ENCODE measurements at places on chromosomes 4 and X.

DNA sequence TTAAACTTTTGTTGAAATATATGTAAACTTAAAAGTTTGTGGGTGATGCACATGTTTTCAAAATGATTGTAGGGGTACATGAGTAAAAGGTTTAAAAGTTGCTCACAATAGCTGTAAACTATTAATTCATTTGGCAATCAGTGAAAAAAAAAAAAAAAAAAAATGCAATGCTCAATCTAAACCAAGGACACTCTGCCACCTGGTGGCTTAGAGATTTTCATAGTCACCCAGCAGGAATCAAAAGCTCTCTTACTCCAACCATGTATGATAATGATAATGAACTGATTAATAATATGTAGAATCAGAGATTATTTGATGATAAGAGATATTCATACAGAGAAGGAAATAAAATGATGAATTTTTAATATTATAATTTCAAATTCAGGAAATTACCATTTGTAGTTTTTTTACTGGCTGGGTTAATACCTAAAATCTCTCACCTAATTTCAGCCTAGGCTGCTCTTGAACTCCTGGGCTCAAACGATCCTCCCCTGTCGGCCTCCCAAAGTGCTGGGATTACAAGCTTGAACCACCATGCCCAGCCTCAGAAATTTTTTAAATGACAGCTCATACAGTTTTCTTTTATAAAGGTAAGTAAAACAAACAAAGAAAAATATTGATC lies 46.9 kb upstream of the SLC25A4 start:
- H3K4me1 ChIP-seq = no peaks in the 10 kb centered on the region
- no peaks in the 10 kb centered on the region for H3K27me3 ChIP-seq
- no peaks in the 10 kb centered on the region for H3K36me3 ChIP-seq

DNA sequence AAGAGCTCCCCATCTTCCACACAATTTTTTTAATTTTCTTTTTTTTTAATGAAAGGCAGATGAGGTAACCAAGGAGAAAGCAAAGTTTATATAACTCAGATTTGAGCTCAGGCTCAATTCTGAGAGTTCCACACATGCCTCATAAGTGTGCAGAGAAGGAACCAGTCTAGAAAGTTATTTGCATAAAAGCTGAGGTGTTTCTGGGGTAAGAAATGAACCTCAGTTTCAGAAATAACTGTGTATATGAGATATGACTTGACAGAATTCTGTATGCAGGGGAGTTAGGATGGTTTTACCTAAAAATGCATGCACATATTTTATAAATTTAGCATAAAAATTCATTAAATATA lies 51.3 kb downstream of the DTHD1 start:
- DNase-seq = peak; percentile 71
- peak overlapping the region; percentile 65 for H3K27ac ChIP-seq
- H3K4me1 ChIP-seq = peaks cover 20% of the 10 kb centered on the region
- H3K4me3 ChIP-seq = no peak overlapping the region
- no peaks in the 10 kb centered on the region for H3K27me3 ChIP-seq

DNA sequence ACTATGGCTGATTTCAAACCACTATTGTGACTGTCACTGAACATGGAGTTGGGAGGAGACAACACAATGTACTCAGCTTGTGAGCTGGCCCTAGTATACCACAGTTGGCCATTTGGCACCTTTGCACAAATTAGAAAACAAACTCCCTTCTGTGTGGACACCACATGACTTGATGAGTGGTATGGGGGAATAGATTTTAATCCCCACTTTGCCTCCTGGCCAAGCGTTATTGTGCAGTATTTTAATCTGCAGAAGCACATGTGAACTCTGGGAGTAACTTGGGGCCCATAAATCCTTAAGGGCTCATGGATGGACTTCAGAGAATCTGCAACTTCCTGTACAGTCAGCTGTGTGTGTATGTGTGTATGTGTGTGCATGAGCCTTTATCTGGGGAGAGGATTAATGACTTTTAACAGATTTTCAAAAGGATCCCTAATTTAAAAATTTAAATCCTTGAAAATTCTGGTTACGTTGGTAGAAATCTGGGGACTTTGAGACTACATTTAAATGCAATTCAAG lies 105.0 kb upstream of the PAQR3 start:
- no peak overlapping the region for H3K27ac ChIP-seq
- no peaks in the 10 kb centered on the region for H3K4me1 ChIP-seq
- no peaks in the 10 kb centered on the region for H3K36me3 ChIP-seq
- no peak overlapping the region for H3K4me3 ChIP-seq

GRCh38 chr4:53059871-53060270 lies 197.8 kb downstream of the RASL11B start:
- 0 out of 2 replicates have a peak, but pooled peaks cover 6% of the 10 kb centered on the region for H3K4me1 ChIP-seq
- H3K4me3 ChIP-seq = no peak overlapping the region
- H3K27me3 ChIP-seq = no peaks in the 10 kb centered on the region
- no peak overlapping the region for H3K27ac ChIP-seq
- no peaks in the 10 kb centered on the region for H3K36me3 ChIP-seq

DNA sequence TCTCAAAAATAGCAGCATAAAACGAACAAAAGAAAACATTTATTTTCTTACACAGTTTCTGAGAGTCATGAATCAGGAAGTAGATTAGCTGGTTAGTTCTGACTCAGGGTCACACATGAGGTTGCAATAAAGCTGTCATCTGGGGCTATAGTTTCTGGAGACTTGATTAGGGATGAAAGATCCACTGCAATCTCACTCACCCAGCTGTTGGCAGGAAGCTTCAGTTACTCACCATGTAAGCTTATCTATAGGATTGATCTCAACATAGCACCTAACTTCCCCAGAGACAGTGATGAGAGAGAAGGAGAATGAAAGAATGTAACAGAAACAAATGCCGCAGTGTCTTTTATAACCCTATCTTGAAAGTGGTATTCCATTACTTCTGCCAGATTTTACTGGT lies 435.5 kb downstream of the GABRG1 start:
- no peaks in the 10 kb centered on the region for H3K27me3 ChIP-seq
- no peaks in the 10 kb centered on the region for H3K36me3 ChIP-seq
- no peak for DNase-seq
- H3K27ac ChIP-seq = no peak overlapping the region
- no peaks in the 10 kb centered on the region for H3K4me1 ChIP-seq

GRCh38 chr4:128574706-128575105 lies 234.8 kb upstream of the JADE1 start:
- no peaks in the 10 kb centered on the region for H3K27me3 ChIP-seq
- H3K36me3 ChIP-seq = no peaks in the 10 kb centered on the region
- DNase-seq = peak; percentile 80
- H3K27ac ChIP-seq = no peak overlapping the region
- no peak overlapping the region for H3K4me3 ChIP-seq
- peaks cover 9% of the 10 kb centered on the region for H3K4me1 ChIP-seq

- no peak overlapping the region for H3K4me3 ChIP-seq
- peak; percentile 42 for DNase-seq
Observed at GRCh38 chr4:138938366-138938690, 77.3 kb upstream of the NOCT start.

GRCh38 chrX:101977106-101977505 lies 45.3 kb upstream of the ZMAT1 start:
- no peak overlapping the region for H3K4me3 ChIP-seq
- DNase-seq = no peak
- H3K27ac ChIP-seq = no peak overlapping the region
- no peaks in the 10 kb centered on the region for H3K4me1 ChIP-seq
- no peaks in the 10 kb centered on the region for H3K36me3 ChIP-seq

DNA sequence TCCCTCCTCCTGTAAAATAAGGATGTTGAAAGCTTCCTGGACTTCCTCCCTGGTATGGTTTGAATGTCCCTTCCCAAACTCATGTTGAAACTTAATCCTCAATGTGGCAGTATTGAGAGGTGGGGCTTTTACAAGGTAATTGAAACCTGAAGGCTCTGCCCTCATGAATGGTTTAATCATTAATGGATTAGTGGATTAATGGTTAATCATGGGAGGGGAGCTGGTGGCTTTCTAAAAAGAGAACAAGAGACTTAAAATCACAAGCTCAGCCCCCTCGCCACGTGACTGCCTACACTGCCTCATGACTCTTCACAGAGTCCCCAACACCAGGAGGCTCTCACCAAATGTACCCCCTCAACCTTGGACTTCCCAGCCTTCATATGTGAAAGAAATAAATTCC lies 124.6 kb upstream of the ANXA3 start:
- no peak for DNase-seq
- H3K27me3 ChIP-seq = no peaks in the 10 kb centered on the region
- no peak overlapping the region for H3K4me3 ChIP-seq
- no peaks in the 10 kb centered on the region for H3K4me1 ChIP-seq
- no peaks in the 10 kb centered on the region for H3K36me3 ChIP-seq

GRCh38 chr4:8292478-8293107 lies 23.0 kb downstream of the HTRA3 start:
- H3K27me3 ChIP-seq = peaks cover 58% of the 10 kb centered on the region
- no peaks in the 10 kb centered on the region for H3K4me1 ChIP-seq
- DNase-seq = no peak

- no peaks in the 10 kb centered on the region for H3K36me3 ChIP-seq
- H3K4me1 ChIP-seq = peaks cover 14% of the 10 kb centered on the region
Observed at GRCh38 chrX:6184900-6185515, 43.7 kb downstream of the NLGN4X start.

DNA sequence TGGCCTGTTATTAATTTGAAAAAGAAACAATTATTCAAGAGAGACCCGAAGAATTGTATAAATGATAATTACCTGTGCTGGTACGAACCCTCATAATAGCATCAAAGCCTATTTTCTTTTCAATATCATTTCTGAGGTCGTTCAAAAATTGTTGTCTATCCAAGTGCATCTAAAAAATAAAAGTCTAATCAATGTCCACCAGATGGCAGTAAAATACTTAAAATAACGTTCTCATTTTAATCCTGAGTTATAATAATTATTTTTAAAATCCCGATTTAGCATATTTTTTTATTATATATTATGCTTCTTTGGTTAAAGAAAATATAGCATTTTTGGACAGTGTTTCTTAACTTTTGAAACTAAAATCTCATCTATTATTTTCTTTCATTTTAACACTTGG lies 55.7 kb downstream of the METTL14 start:
- peak; percentile 33 for DNase-seq
- no peak overlapping the region for H3K27ac ChIP-seq
- no peaks in the 10 kb centered on the region for H3K27me3 ChIP-seq
- no peaks in the 10 kb centered on the region for H3K4me1 ChIP-seq
- peaks cover 11% of the 10 kb centered on the region for H3K36me3 ChIP-seq

- H3K4me1 ChIP-seq = no peaks in the 10 kb centered on the region
- no peak for DNase-seq
- no peak overlapping the region for H3K27ac ChIP-seq
- no peaks in the 10 kb centered on the region for H3K27me3 ChIP-seq
- no peak overlapping the region for H3K4me3 ChIP-seq
Observed at GRCh38 chr4:86536151-86536550, 58.0 kb upstream of the PTPN13 start.

- no peak overlapping the region for H3K4me3 ChIP-seq
- DNase-seq = no peak
Observed at GRCh38 chrX:109696146-109696740, 36.8 kb downstream of the ACSL4 start.

DNA sequence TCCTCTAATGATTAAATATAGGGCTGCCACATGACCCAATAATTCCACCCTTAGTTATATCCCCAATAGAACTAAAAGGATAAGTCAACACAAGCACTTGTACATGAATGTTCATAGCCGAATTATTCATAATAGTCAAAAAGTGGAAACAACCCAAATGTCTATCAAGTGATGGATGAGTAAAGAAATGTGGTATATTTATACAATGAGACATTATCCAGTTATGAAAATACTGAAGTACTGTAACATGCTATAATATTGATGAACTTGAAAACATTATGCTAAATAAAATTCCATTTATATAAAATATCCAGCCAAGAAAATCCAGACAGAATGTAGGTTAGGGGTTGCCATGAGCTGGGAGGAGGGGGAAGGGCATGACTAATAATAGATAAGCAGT lies 436.7 kb upstream of the AADAT start:
- no peaks in the 10 kb centered on the region for H3K36me3 ChIP-seq
- H3K4me1 ChIP-seq = no peaks in the 10 kb centered on the region
- no peak for DNase-seq
- no peak overlapping the region for H3K27ac ChIP-seq
- H3K27me3 ChIP-seq = no peaks in the 10 kb centered on the region

- peaks cover 20% of the 10 kb centered on the region for H3K4me1 ChIP-seq
- H3K27ac ChIP-seq = no peak overlapping the region
- H3K27me3 ChIP-seq = no peaks in the 10 kb centered on the region
- H3K36me3 ChIP-seq = no peaks in the 10 kb centered on the region
Observed at GRCh38 chr4:112170451-112170993, 25.3 kb downstream of the FAM241A start.

GRCh38 chr4:23425570-23425969 lies 464.3 kb downstream of the PPARGC1A start:
- no peaks in the 10 kb centered on the region for H3K36me3 ChIP-seq
- H3K4me1 ChIP-seq = no peaks in the 10 kb centered on the region
- H3K4me3 ChIP-seq = no peak overlapping the region
- no peaks in the 10 kb centered on the region for H3K27me3 ChIP-seq
- DNase-seq = no peak

DNA sequence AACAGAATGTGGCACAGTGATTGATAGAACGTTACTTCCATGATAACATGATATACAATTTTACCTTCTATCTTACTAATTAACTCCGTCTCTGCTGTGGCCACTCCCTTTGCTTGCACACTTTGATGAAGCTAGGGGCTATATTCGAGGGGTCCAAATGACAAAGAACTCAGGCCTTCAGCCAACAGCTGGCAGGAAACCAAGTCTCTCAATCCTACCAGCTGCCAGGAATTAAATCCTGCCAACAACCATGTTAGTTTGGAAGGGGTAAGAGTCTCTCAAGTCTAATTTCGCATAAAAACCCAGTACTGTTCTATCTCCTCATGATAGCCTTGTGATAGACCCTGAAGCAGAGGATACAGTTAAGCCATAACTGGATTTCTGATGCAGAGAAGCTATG lies 1122.9 kb upstream of the PCDH10 start:
- no peak overlapping the region for H3K4me3 ChIP-seq
- H3K27ac ChIP-seq = no peak overlapping the region
- H3K36me3 ChIP-seq = no peaks in the 10 kb centered on the region
- H3K27me3 ChIP-seq = no peaks in the 10 kb centered on the region
- no peaks in the 10 kb centered on the region for H3K4me1 ChIP-seq

DNA sequence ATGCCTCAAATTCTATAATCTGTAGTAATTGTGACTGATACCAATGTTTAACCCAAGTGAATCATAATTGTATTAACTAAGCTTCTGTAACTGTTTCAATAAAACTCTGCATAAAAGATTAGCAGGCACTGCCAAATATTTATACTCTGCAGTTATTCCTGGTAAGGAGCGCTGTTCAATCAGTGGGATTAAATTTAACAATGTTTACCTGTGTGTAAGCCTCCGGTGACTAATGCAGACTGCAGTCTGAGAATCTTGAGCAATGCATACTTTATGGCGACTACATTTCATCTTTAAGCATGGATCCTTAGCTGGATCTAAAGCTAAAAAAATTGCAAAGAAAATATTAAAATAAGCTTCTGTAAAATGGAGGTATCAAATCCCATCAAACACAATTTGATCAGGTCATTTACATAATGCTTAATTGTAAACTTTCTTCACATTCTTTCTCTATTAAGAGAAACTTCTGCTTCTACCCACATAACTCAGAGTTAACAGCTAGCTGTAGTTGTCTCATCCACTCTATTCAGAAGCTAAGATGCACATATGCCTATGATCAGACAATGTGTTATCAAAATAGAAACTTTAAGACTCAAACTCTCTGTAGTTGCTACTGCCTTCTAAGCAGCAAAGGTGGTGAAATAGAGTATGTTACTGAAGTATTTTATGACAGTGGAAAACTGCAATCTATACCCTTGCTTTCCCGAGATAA lies 234.0 kb downstream of the SPOCK3 start:
- DNase-seq = no peak
- no peak overlapping the region for H3K4me3 ChIP-seq
- no peaks in the 10 kb centered on the region for H3K27me3 ChIP-seq
- H3K27ac ChIP-seq = no peak overlapping the region

- peaks cover 22% of the 10 kb centered on the region for H3K4me1 ChIP-seq
- H3K4me3 ChIP-seq = no peak overlapping the region
- H3K27ac ChIP-seq = peak overlapping the region; percentile 94
- H3K36me3 ChIP-seq = no peaks in the 10 kb centered on the region
- H3K27me3 ChIP-seq = no peaks in the 10 kb centered on the region
Observed at GRCh38 chrX:40100537-40101429, 3.0 kb upstream of the BCOR start.

All from MM.1S (cell line).